ENCODE measurements at places on chromosomes 11 and 22.

- DNase-seq = no peak
These were observed 103.6 kb upstream of the GALNT18 start for GRCh38 chr11:11725438-11725837.

DNA sequence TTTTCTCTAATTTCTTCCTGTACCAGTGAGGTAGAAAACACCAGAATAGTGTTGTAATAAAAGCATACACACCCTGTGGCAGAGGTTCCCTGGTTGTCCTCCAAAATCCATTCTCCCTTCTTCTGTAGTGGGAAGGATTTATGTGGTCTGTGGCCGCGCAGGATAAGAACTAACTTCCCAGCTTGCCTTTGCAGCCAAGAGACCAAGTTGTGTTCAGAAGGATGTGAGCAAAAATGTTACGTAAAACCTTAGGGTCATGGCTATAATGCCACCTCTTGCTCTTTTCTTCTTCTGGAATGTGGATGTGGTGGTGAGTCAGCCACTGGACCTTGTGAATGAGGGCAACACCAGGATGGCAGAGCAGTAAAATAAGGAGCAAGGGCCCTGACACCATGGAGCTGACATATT lies 28.4 kb downstream of the CCDC90B start:
- no peak for DNase-seq

GRCh38 chr11:61511383-61511782 lies 2.8 kb downstream of the LRRC10B start:
- DNase-seq = no peak

DNA sequence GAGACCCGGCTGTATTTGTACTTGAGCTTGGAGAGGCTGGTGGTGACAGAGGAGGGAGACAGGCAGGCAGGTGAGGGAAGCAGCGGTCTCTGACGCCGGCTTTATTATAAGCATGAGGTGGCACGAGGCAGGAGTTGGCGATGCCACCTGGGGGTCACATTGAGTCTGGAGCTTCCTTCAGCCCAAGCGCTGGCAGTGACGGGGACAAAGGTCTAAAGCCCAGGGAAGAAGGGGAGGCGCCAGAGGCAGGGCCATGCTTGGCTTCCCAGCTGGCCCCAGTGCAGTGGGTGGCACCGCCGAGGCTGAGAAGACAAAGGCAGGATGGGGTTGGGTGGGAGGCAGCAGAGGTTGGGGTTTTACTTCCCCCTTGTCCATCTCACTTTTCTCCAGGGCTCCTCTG lies 4.5 kb downstream of the FXYD2 start:
- no peak for DNase-seq

DNA sequence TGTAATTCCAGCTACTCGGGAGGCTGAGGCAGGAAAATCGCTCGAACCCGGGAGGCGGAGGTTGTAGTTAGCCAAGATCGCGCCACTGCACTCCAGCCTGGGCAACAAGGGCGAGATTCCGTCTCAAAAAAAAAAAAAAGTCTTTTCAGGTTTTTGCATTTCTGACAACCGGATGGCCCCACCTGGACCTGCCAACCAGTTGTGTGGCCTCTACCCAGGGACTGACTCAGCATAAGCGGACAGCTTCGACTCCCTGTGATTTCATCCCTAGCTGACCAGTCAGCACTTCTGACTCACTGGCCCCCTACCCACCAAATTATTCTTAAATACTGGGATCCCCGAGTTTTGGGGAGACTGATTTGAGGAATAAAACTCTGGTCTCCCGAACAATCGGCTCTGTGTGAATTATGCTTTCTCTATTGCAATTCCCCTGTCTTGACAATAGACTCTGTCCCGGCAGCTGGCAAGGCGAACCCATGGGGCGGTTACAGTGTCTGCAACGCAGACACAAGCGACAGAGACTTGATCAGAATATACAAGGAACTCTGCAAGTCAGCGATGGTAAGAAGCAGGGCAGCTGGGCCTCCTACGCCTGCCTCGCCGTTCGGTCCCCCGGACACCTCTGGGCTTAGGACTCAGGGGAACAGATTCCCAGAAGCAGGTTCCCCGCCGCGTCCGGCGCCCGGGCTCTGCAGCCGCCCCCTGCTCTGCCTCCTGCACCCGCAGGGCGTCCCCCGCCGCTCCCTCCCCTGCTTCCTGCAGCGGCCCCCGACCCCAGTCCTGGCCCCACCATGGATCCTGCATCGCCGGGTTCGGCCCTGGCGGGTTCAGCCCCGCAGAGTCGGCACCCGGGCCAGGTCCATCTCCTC lies 741 bp upstream of the TALDO1 start:
- DNase-seq = no peak

DNA sequence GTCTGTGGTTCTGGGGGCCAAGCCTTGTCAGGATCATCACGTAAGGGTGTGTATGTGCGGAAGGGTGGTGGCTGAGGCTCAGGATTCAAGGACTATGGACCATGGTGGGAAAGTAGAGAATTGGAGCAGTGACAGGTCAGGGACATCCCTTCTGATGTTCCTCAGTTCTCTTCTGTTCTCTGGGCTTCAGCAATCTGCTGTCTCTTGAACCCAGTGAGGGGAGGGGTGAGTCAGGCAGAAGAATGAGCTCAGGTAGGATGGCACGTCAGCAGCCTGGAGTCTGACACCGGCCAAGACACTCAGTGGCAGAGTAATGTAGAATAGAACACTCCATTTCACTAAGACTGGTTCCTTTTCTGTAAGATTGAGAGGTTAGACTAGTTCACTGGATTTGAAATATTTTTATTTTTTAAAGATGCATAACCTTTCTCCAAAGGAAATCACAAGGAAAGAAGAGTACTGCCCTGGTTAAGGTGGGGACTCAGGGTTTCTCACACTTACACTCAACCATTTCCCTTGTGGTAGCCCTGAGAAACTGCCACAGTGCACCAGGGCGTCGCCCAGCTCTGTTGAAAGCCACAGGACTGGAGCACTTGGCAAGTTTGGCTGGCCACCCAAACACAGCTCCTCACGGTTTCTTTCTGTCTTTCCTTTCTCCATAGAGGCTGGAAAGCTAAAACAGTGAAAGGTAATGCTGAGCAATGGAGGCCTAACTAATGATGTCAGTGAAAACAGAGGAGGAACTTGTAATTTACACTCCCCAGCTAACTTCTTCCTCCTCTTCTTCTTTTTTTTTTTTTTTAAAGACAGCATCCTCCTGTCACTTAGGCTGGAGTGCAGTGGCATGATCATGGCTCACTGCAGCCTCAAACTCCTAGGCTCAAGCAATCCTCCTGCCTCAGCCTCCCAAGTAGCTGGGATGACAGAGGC lies 23.1 kb upstream of the MICAL2 start:
- DNase-seq = no peak

Data from NCI-H1930 (cell line).